Endothelial cell of umbilical vein (primary cell): ENCODE measurements at places on chromosomes 5 and 9.

- DNase-seq: no peak
Observed at GRCh38 chr5:36651761-36652685, 45.6 kb downstream of the SLC1A3 start.

DNA sequence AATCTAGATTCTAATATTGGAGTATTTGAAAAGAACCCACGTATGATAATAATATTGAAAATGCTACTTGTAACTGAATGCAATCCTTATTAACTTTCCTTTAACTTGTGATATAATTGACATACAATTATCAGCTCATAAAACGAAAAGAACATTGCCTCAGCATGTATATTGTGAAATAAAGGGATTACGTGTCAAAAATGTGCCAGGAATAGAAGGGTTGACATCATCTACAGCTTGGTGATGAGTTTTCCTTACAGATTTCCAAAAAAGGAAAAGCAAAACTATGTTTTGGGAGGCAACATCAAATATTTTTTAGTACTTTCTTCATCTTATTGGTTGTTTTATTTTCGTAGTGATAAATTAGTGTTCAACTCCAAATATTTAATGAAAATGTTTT is 266.0 kb upstream of the PTGER4 start:
- DNase-seq: no peak

DNA sequence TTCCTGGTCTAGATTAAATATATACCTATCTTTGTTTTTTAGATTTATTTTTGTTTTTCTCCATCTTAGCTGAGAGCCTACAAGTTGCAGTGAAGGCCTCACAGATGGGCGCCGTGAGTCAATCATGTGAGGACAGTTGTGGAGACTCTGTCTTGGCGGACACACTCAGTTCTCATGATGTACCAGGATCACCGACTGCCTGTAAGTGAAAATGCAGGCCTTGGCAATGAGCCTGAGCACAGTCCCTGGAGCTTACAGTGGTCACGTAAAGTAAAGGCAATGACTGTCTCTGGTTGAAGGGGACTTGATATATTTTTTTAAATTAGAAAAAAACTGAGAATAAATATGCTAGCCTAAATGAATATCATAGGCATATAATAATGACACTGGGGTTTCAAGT is 271.9 kb downstream of the ARHGEF28 start:
- DNase-seq: no peak

DNA sequence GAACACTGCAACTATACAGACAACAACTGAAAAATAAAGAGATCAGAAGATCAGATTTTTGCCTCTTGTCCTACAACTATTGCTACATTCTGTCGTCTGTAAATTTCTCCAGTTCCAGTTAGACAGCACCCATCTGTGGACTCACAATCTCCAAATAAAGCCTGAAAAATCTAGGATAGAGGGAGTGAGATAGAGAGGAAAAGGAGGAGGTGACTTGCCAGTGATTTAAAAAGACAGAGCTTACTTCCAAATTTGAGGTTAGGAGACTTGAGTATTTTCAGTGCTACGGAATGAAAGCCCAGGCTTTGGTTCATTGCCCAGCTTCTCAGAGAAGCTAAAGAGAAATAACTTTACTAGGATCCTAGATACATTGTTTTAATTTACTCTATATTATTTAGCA is 63.6 kb downstream of the PTCD2 start:
- DNase-seq: no peak

DNA sequence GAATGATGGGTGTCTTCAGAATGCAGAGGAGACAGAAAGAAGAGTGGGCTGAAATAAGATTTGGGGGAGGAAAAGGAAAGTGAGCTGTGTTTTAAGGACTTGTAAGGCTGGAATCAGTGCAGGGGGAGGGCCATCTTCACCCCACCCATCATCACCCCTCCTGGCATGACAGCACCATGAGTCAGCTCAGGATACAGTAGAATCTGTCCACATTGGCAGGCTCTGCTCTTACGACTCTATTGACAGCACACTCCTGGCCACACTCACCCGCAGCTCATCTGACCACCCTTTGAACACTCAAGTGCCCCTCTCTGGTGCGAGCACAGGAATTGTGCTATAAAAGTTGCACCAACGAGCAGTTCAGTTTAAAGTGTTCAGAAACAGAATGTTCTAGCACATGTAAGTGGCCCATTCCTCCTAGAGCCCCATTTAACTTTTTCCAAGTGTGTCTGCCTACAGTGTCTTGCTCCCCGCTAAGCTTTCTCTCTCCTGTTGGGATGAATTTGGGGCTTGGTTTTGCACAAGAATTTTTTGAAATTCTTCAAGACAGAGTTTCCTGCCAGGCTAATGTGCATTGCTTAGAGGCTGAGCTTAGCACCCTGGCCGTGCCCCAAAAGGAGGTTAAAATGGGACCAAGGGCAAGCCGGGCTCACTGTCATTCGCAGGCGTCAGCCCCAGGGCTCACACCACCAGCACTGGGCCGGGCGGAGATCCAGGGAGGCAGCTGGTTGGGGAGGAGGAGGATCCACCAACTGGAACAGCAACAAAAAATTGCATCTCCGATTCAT is 12.0 kb downstream of the ADRA1B start:
- no peak for DNase-seq

GRCh38 chr5:107806705-107807104 is 136.0 kb upstream of the EFNA5 start:
- no peak for DNase-seq

DNA sequence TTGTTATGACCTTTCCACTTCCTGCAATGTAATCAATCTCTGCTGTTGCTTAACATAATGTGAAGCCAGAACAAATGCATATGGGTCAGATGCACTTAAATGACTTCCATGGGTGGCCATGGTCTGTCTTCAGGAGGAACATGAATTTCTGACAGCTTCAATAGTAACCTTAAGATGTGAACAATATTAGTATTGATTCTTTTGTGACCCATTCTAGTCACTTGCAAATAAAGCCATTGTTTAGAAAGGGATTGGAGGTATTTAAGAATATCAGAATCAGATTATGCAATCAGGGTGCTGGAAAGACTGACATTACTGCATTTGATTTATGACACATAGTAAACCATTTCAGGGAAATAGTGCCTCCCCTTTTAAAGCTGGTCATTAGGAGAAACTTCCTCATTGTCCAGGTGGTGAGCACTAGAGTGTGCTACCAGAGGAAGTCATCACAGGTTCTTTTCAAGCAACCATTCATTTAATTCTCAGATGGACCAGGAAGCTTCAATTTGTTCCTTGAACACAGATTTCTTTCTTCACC is 32.1 kb downstream of the GRIN3A start:
- no peak for DNase-seq

DNA sequence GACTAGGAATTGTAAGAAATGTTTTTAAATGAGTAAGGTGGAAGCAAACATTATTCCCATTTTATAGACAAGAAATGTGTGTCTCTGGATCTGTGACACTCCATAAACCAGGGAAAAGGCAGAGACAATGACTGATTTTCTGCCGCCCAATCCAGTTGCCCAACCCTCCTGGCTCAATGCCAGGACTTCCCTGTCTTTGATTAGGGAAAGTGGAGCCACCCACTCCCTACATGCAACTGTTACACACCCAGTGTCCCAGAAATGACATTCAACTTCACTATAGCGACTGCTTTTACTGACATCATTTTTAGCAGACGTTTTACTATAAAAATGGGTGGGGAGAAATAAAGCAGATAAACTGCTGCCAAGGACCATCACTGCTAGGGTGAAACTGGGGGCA is 79.7 kb downstream of the THBS4 start:
- DNase-seq: no peak

GRCh38 chr9:113623851-113624485 is 160.4 kb downstream of the RGS3 start:
- no peak for DNase-seq

- DNase-seq: no peak
Observed at GRCh38 chr5:148904440-148904839, 78.0 kb downstream of the ADRB2 start.

- no peak for DNase-seq
Observed at GRCh38 chr5:96709152-96709821, 47.1 kb downstream of the CAST start.

- no peak for DNase-seq
Observed at GRCh38 chr9:117545846-117546245, 131.0 kb upstream of the ASTN2 start.

DNA sequence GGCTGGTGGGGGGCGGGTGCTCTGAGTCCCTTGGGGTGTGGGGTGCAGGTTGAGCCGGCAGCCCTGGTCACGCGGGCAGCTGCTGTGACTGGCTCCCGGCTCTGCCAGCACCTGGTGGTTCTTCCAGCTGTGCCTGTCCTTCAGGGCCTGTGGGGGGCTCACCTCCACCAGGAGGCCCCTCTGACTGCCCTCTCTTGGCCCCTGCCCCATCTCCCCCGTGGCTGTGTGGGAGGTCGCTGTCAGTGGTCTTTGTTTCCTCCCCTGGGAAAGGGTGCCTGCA is 3.3 kb downstream of the RXRA start:
- DNase-seq: no peak
